Urinary bladder (tissue), 4 donors: ENCODE measurements at places on chromosomes 2 and 18. TPM values are rescaled to one million over a fixed set of nuclear protein-coding genes. Genes with fewer than 3 reads are reported as not detected.
A peak's percentile ranks its signal among the peaks of the same experiment; 100 is the strongest.

The CROCC2 gene
- 0.08 TPM for polyA plus RNA-seq

The GPR75 gene
- polyA plus RNA-seq, result 0.81 TPM

The RBM43 gene
- 8.1 TPM for polyA plus RNA-seq

The ADI1 gene
- 78.3 TPM for polyA plus RNA-seq

The RIF1 gene
- polyA plus RNA-seq, result 6.3 TPM

The ASB18 gene
- not detected for polyA plus RNA-seq

The KCMF1 gene
- polyA plus RNA-seq, result 42.7 TPM

The VIL1 gene
- polyA plus RNA-seq, result 0.08 TPM

The PROKR1 gene
- 0.06 TPM for polyA plus RNA-seq

The NAT8 gene
- polyA plus RNA-seq, result not detected

GRCh38 chr2:113114224-113114945, 13.0 kb upstream of the IL1RN start:
- no peak for DNase-seq

- no peak for DNase-seq
These were observed 47.7 kb downstream of the TANK start for GRCh38 chr2:161207941-161208340.

- no peak for DNase-seq
These were observed 10.7 kb downstream of the IL1RL2 start for GRCh38 chr2:102197389-102198137.

DNA sequence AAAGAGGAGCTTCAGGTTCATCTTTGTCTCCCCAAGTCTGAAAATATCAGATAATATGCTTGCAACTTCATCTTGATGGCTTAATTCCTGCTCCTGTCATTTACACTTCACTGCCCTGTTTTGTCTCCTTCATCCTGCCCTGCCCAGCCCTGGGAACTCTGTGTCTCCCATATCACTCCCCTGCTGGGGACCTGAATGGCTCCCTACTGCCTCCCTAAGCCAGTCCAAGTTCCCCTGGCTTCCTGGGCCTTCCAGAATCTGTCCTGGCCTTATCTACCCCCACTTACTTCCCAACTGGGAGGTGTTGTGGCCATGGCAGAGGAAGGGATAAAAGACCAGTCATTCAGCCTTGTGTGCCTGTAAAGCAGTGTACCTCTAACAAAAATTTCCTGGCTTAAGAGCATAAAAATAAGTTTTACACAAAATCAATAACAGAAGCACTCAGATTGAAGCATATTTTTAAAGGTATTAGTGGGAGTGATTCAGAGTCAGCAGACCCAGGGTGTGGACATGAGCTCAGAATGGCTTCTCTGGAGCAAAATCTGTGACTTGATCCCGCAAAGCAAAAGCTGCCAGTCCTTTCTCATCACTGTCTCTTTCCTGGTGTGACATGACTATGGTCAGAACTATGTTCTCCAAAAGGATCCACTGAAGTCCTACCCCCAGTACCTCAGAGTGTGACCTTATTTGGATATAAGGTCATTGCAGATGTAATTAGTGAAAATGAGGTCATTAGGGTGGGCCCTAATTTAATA, 59.1 kb downstream of the INO80C start:
- DNase-seq, result no peak

DNA sequence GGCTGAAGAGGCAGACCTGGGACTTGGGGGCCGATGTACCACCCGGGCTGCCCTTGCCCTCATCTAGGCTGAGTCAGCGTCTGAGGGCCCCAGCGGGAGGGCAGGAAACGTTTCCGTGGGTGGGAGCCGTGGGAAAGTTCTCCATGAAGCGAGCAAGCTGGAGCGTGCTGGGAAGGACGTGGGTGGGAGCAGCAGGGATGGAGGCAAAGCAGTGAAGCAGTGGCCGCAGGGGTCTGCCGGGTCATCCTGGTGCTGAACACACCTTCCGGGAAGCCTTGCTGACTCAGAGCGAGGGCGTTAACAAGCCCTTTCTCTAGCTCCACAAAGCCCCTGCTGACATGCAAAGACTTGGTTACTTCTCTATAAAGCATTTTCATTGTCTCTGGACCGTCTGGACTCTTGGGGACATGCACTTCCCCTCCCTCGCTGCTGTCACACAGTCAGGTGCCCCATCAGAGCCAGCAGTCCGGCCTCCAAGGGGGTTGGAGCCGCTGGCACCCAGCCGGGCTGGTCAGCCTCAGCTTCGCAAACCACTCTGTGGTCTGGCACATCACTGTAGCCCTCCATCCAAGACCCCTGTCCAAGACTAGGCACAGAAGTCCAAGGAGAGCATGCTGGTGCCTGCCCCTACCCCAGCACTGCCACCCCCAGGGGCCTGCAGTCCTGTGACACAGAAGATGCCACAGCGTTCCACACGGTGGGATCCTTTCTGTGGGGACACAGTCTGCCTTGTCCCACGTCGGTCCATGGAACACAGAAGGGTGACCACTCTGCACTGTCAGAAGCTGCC, 115.1 kb upstream of the GPC1 start:
- peak; percentile 20 for DNase-seq

- no peak for DNase-seq
These were observed 9.6 kb downstream of the CFAP221 start for GRCh38 chr2:119553687-119554344.

GRCh38 chr2:105409717-105410116, 10.9 kb upstream of the FHL2 start:
- DNase-seq, result no peak

DNA sequence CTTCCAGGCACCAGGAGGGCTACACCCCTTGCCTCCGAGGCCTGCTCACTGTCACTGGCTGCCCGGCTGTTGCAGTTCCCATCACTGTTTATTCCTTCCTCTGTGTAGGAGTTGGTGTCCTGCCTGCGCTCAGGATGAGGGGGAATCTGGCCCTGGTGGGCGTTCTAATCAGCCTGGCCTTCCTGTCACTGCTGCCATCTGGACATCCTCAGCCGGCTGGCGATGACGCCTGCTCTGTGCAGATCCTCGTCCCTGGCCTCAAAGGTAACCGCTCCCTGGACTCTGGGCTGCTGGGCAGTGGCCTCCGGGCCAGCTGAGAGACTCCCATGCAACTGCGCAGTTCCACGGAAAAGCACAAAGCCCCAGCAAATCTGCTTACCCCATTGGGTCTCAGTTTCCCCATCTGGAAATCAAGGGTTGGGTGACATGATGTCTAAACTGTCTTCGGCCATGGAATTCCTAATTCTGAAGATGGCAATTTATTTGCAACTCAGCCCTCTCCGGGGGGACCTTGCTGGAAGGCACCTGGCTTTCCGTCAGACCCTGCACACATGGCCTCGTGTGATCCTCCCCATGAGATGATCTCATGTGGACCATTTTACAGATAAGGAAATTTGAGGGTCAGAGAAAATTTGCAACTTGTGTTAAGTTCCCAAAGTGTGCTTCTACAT, 9.4 kb downstream of the COLEC11 start:
- no peak for DNase-seq

DNA sequence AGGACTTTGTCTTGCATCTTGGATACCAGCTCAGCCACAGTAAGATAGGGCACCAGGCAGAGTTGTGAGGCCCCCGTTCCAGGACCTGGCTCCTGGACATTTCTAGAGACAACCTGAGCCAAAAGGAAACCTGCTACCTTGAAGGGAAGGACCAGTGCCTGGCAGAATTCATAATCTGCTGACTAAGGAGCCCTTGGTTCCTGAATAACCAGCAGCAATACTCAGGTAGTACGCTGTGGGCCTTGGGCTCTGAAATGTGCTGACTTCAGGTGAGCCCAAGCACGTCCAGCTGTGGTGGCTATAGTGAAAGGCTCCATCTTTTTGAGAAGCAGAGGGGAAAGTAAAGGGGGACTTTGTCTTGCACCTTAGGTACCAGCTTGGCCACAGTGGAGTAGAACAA, 28.5 kb downstream of the SERPINB11 start:
- no peak for DNase-seq

DNA sequence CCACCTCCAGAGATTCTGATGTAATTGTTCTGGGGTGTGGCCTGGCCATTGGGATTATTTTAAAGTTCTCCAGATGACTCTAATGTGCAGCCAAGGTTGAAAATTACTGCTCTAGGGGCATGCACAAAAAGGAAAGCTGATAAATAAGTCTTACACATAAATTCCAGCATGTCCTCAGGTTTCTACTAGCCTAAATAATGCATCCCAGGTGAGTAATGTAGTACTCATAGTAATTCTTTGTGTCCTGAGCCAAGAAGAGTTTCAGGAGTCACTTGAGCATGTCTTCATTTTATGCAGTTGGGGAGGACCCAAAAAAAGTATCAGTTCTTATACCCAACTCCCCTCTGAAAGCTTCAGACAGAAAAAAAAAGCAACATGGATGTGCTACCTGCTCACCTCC, 130.1 kb upstream of the SP5 start:
- DNase-seq, result no peak

DNA sequence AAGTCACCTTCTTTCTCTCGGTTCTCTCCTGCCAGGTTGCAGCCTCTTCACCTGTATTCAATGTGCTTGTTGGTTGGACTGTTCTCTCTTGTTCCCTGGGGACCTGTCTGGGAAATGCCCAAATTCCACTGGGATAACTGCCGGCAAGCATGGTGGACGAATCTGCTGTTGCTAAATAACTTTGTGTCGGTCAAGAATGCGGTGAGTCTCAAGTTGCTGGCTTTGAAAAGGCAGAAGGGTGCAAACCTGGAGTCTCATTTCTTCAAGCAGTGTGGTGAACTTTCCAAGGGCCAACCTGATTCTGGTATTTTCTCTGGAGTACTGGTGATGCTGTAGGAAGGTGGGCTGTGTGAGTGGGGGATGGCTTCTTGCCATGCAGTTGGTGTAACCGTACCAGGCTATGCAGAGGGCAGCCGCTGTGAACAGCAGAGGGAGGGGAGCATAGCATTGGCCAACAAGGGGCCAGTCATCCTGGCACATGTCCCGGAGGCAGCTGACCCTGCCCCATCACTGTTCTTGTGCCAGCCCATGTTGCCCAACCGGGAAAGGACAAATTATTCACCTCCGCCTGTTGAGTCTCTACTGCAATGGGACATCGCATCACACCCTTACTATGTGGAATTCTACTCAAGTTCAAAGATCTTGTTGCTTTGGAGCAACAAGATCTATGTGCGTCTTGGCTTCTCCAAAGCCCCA, 88.1 kb upstream of the SEC11C start:
- DNase-seq, result no peak

DNA sequence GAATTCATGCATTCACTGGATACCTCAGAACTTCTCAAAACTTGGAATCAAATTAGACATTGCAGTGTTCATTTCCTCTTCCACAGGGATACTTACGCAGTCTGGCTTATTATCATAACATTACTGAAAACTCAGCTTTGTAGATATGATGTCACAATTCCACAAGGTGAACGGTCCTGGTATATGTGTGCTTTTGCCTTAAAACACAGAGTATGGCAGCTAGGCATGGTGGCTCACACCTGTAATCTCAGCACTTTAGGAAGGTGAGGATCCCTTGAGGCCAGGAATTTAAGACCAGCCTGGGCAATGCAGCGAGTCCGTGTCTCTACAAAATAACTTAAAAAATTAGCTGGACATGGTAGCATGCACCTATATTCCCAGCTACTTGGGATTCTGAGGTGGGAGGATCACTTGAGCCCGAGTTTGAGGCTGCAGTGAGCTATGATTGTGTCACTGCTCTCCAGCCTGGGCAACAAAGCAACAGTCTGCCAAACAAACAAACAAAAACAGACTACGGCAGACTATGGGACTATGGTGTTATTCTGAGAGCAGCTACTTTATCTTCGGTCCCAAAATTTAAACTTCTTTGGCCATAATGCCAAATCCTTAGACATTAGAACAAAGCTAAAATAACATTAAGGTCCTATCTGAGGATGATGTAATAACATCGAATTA, 1191.9 kb upstream of the SLC39A10 start:
- no peak for DNase-seq

GRCh38 chr2:40388161-40388560, 63.7 kb downstream of the SLC8A1 start:
- DNase-seq, result no peak

GRCh38 chr2:182593394-182593975, 122.6 kb upstream of the DNAJC10 start:
- no peak for DNase-seq

DNA sequence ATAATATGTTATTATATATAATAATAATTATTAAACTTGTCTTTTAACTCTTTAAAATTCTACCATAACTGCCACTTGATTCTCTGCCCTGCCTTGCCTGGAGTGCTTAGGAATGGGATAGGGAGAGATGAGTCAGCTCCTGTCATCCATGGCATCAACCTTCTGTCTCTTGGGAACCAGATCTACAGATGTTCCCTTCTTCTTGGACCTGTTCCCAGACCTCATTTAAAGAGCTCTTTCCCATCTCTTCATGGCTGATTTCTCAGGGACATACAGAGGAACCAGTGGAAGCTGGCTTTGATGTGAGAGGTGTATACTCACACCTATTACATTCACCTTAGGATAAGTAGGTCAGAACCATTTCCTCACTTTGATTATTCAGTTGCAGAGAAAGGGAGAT, 155.3 kb upstream of the MYO3B start:
- DNase-seq, result no peak

DNA sequence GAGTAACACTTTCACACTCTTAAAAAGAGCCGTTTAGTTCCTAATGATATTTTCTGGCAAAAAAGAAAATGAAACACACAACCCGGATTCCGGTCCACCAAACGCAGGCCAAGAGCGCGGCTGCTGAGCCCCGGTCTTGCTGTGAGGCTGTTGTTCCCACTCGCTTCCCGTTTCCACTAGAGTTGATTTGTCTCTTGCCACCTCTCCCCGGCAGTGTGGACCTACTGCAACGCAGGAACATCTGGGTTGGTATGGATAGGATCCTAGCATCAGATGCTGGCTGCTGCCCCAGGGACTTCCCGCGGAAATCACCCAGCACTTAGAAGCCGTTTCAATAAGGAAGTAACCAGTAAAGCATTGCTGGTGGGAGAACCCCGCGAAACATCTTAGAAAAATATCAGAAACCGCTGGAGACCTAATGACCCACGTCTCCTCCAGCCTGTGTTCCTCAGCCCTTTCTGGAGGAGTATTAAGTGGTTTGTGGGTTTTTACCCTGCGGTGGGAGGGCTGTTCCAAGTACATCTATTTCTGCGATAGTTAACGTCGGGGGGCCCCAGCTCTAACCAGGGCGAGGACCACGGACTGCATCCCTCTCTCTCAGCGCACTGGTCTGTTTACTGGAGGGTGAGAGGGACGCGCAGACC, 939 bp downstream of the DOCK10 start:
- no peak for DNase-seq

GRCh38 chr2:106189764-106190468, 4.2 kb downstream of the UXS1 start:
- no peak for DNase-seq

GRCh38 chr2:18975506-18976167, 382.8 kb downstream of the OSR1 start:
- DNase-seq, result no peak

DNA sequence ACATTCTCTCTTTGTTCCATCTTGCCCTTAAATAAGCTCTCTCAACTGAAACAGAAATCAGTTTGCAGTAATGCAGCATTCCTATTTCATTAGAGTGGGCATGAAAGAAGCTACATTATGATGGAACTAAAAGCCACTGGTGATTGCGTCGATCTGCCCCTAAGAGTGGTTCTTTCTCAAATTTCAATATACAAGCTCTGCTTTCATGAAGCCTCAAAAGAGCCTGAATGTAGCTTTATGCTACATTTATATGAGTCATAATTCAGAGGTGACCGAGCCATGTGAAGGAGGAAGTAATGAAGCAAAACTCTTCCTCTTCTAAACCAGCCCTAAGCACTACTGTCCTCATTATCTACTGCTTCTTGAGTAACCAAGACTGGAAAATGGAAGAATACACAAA, 64.8 kb upstream of the CYTIP start:
- no peak for DNase-seq
